Endothelial cell of umbilical vein (primary cell): ENCODE measurements at places on chromosomes 6 and 20.

- DNase-seq = no peak
These were observed 127.7 kb downstream of the PDSS2 start for GRCh38 chr6:107331409-107332386.

DNA sequence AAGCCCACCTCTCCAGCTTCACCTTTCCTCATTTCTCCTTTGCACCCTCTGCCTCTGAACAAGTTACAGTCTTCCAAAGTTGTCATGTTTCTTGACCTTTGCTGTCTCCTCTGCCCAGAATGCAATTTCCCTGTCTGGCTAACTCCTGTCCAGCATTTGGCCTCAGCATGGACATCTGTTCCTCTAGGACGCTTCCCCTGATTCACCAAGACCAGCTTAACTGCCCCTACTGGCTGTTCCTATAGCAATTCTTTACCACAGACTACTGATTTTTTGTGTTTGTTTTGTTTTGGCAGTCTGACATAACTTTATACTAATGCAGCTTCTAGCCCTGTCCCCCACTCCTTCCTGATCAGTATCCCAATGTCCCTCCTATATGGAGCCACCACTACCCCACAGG is 13.4 kb downstream of the GNL1 start:
- DNase-seq = peak; percentile 49

GRCh38 chr20:49030954-49031619 is 15.0 kb upstream of the CSE1L start:
- no peak for DNase-seq

GRCh38 chr20:41938353-41938752 is 320.2 kb upstream of the CHD6 start:
- no peak for DNase-seq

DNA sequence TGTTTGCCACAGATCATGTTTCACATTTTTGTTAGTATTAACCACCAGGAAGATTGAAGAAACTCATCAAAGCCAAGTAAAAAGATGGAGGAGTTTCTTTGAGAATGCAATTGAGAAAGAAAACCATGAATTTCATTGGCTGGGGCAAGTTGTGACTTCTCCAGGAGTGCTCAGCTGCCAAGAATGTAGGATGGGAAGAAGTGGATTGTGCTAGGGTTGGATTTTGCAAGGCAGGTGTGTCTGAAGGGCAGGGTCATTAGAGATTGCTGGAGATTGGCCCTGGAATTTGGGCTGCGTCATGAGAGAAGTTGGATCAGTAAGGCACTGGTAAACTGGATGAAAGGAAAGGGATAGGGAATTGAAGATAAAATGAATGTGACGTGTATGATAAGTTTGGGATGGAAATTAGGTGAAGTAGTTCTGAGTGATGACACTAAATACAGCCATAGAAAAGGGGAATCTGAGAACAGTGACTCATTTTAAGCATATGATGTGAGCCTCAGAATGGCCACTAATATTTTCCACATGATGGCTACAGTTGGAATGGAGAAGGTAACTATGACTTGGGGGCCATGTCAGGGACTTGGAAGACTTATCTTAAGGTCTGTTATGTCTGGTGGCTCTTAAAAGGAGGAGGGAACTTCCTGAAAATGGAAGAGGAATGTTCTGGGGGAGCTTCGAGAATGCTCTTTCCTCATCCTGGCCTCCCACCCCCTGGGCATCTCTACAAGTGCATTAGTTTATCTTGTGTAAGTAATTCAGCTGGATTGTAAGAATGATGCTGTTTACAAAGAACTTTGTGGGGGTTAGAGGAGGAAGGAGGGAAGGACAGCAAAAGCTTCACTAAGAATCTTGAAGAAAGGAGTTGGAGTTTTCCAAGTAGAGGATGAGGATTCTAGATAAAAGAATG is 27.8 kb upstream of the ERVFRD-1 start:
- no peak for DNase-seq

DNA sequence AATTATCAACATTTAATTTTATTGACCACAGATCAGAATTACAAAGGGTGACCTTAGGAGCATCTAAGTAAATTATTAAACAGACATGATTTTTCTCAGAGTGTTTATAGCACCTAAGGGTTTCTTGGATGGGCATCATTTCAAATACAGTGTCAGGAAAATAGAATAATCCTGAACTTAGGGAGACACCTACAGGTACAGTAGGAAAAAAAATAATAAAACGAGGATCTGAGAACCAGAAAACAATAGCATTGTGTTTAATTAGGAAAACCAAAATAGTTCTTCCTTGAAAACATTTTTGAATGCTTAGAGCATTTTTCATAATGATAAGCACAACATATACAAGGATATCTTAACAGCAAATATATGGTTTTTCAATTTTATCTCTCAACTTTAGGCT is 39.2 kb downstream of the MMUT start:
- peak; percentile 14 for DNase-seq
